ENCODE measurements at places on chromosomes 1 and 21.

- no peak for DNase-seq
Observed at GRCh38 chr1:32239337-32239736, 7.7 kb upstream of the FAM167B start.

DNA sequence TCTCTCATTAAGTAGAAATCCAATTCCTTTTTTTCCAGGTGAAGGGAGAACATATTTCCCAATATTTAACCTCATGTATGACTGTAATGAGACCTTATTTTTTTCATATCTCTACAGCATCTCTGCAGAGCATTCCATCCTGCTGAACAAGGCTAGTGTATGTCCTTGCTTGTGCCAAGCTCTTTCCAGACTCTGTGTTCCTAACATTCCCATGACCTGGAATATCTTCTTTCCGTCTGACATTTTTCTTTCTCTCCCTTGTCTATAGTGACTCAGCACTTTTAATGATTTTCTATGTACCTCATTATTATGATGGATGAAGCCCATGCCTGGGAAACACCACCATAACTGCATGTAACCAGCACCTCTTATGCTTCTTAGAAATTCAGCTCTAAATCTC lies 278.3 kb upstream of the NRIP1 start:
- no peak for DNase-seq

DNA sequence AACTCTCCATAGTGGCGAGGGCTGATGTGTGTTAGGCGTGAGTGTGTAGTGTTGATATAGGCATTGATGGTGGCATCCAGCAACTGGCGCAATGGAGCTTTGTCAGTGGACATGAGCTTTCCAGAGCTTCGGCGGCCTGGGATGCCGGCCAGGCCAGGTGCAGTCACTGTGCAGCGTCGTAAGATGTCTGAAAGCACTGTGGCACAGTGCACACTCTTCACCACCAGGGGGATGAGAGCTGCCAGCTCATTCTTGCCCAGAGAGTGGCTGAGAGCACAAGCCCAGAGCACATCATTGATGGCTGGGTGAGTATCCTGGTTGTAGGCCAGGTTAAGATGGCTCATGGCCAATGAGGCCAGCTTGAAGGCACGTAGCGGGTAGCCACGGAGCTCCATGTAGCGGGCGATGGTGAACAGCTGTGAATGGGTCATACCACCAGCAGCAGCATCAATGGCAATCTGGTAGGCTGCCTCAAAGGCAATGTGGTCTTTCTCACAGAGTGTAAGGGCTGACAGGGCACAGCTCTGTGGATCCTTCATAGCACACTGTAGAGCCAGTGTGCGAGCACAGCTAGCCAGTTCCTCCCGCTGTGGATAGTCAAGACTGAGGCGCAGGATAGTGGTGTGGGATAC lies 6.7 kb downstream of the UROD start:
- DNase-seq, result peak; percentile 49

GRCh38 chr1:202056644-202057334 lies 46.4 kb downstream of the ELF3 start:
- no peak for DNase-seq

DNA sequence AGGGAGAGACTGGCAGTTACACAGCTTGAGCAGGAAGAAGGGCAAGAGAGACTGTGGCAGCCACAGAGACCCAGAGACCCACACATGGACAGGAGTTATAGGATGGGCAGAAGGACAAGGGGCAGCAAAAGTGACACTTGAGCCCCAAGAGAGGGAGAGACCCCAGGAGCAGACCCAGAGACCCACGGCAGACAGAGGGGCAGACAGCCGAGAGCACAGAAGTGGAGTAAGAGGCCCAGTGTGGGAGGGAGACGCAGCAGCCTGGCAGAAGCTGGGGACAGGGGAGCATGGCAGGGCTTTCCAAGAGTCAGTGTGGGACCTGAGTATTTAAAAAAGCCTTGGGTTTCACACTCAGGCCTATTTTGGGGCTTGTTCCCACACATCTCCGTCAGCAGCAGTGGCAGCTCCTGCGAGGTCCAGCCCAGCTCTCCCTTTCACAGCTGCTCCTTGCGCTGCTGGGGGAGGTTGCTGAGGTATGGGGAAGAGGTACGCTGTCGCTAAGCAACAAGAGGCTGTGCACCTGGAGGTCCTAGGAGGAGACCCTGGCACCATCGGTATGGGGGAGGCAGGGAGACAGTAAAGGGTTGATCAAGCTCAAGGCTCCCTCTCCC lies 9.0 kb upstream of the MEF2D start:
- no peak for DNase-seq

All from activated CD4-positive, alpha-beta T cell treated with anti-CD3 and anti-CD28 coated beads for 1 hour (primary cell).